ENCODE measurements at places on chromosomes 1 and 21. TPM values are rescaled to one million over a fixed set of nuclear protein-coding genes. Genes with fewer than 3 reads are reported as not detected.

GRCh38 chr1:55447488-55447887 is 232.3 kb upstream of the USP24 start:
- DNase-seq = no peak

DNA sequence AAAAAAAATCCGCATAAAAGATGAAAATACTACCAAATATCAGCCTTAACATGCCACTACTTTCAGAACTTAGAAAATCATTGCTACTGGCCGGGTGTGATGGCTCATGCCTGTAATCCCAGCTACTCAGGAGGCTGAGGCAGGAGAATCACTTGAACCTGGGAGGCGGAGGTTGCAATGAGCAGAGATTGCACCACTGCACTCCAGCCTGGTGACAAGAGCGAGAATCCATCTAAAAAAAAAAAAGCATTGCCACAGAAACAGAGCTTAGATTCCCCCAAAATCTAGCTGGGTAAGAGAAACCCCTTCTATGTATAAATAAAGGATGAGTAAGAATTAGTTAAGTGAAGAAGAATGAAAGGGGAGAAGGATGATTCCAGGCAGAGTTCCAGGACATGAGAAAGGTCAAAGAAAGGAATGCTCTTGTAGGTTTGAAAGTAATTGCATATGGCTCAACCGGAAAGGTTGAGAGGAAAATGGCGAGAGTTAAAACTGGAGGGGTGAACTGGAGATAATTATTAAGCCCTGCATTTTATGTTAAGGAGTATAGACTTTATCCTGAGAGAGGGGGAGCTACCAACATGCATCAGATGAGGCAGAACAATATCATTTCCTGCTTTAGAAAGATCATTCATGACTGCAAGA is 19.7 kb upstream of the NRDC start:
- DNase-seq = no peak

GRCh38 chr21:30623362-30623761 is 2.9 kb downstream of the KRTAP20-4 start:
- DNase-seq = no peak

DNA sequence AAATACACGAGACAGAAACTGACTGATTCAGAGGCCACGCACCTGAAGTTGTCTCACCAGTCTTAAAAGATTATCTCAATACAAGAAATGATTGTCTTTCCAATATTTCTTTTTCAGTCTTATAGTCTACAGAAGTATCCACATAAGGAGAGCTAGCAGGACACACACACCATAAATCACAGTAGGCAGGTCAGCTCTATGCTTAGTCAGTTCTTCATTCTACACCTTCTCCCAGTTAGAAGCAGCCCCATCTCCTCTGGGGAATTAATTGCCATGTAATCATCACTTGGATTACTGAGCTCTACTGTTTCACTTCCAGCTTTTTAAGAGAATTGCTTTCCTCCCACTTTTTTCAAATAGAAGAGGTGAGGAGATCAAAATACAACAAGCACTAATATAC is 59.6 kb downstream of the SMYD3 start:
- no peak for DNase-seq

- DNase-seq = no peak
Measured at GRCh38 chr1:208065862-208066261, 154.9 kb upstream of the CD34 start.

- DNase-seq = no peak
Measured at GRCh38 chr1:6112690-6113005, 67.0 kb downstream of the KCNAB2 start.

GRCh38 chr1:22710701-22711049 is at the start of gene EPHB2:
Gene EPHB2, plus strand, starts transcription at chr1:22710839. Its CDS starts 144 bp downstream, at chr1:22710983.
- peak; percentile 82 for DNase-seq

GRCh38 chr1:200306944-200307754 is 102.7 kb downstream of the ZNF281 start:
- peak; percentile 49 for DNase-seq

GRCh38 chr1:93033785-93034184 is 45.3 kb upstream of the MTF2 start:
- DNase-seq = no peak

The CEP104 gene
- total RNA-seq = 12.9 TPM

The SYPL2 gene
- total RNA-seq = not detected

The MCOLN2 gene
- 0.59 TPM for total RNA-seq

The DCST1 gene
- not detected for total RNA-seq
